ENCODE measurements at places on chromosomes 5 and 9. TPM values are rescaled to one million over a fixed set of nuclear protein-coding genes. Genes with fewer than 3 reads are reported as not detected.

ELOVL7 gene
- total RNA-seq = 0.09 TPM

SUSD1 gene
- 26.5 TPM for total RNA-seq

CENPH gene
- total RNA-seq = 2.9 TPM

LRRC19 gene
- not detected for total RNA-seq

TAF11L14 gene
- not detected for total RNA-seq

OR4F3 gene
- total RNA-seq = not detected

PLCXD3 gene
- total RNA-seq = not detected

CTSV gene
- total RNA-seq = 0.26 TPM

PTGER4 gene
- 4.9 TPM for total RNA-seq

ANGPTL2 gene
- total RNA-seq = 7.8 TPM

FAM200C gene
- 1.6 TPM for total RNA-seq

EGFLAM gene
- total RNA-seq = under 0.01 TPM

DHFR gene
- 10.4 TPM for total RNA-seq

WWC1 gene
- under 0.01 TPM for total RNA-seq

PAEP gene
- not detected for total RNA-seq

SPATA24 gene
- total RNA-seq = 12.7 TPM

TTC16 gene
- not detected for total RNA-seq

SPIN1 gene
- total RNA-seq = 83.5 TPM

DMRT3 gene
- not detected for total RNA-seq

C9 gene
- 0.11 TPM for total RNA-seq

NR2F1-AS1 gene
- 31.0 TPM for total RNA-seq

PTGES gene
- 0.65 TPM for total RNA-seq

SELENOP gene
- 409 TPM for total RNA-seq

FOXD4L4 gene
- 0.09 TPM for total RNA-seq

ASPN gene
- total RNA-seq = not detected

Measured in dermis lymphatic vessel endothelial cell (primary cell).